ENCODE measurements at places on chromosomes 13 and 19.

- DNase-seq: no peak
Measured at GRCh38 chr19:13064092-13064489, 38.6 kb downstream of the LYL1 start.

DNA sequence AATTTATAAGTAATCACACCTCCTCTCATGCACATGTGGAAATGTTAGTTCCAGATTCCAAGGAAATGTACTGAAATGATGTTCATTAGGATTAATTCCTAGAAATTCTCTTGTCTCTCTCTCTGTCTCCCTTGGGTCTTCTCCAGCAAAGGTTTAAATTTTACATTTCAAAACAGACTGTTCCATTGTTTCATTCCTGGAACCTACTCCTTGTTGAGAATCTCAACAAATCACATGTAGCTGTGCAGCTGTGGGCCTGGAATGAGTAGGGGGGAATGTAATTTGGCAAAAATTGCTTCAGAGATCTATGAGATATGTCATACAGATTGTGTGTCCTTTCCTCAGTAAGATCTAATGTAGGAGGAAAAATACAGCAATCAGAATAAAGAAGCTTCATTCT, 46.2 kb upstream of the RFXAP start:
- DNase-seq: no peak

GRCh38 chr19:16351133-16351809, 26.6 kb downstream of the KLF2 start:
- no peak for DNase-seq

- DNase-seq: no peak
Measured at GRCh38 chr13:45046445-45046844, 57.1 kb downstream of the GPALPP1 start.

Data from stimulated activated CD4-positive, alpha-beta T cell treated with anti-CD3 and anti-CD28 coated beads, Interleukin-15, amount 100 ng/mL, for 1 hour (primary cell).